ENCODE measurements at places on chromosomes 12 and 14. TPM values are rescaled to one million over a fixed set of nuclear protein-coding genes. Genes with fewer than 3 reads are reported as not detected.

C12orf54 gene
- not detected for polyA plus RNA-seq

HOXC11 gene
- polyA plus RNA-seq: not detected

CEP290 gene
- polyA plus RNA-seq: 0.70 TPM

SERPINA3 gene
- polyA plus RNA-seq: 97.5 TPM

OR6C65 gene
- not detected for polyA plus RNA-seq

CLEC1B gene
- not detected for polyA plus RNA-seq

MYRFL gene
- not detected for polyA plus RNA-seq

SLC25A21 gene
- polyA plus RNA-seq: 1.8 TPM

ABCD2 gene
- 0.46 TPM for polyA plus RNA-seq

OTOGL gene
- polyA plus RNA-seq: 0.39 TPM

HOXC12 gene
- polyA plus RNA-seq: not detected

KRT78 gene
- polyA plus RNA-seq: not detected

FGD4 gene
- 1.6 TPM for polyA plus RNA-seq

PFDN5 gene
- 938 TPM for polyA plus RNA-seq

TBC1D30 gene
- polyA plus RNA-seq: 12.0 TPM

HOTAIR gene
- not detected for polyA plus RNA-seq

HECTD4 gene
- 43.0 TPM for polyA plus RNA-seq

LRRC9 gene
- polyA plus RNA-seq: 1.0 TPM

PTPRQ gene
- polyA plus RNA-seq: not detected
